ENCODE measurements at places on chromosomes 6 and 20.

DNA sequence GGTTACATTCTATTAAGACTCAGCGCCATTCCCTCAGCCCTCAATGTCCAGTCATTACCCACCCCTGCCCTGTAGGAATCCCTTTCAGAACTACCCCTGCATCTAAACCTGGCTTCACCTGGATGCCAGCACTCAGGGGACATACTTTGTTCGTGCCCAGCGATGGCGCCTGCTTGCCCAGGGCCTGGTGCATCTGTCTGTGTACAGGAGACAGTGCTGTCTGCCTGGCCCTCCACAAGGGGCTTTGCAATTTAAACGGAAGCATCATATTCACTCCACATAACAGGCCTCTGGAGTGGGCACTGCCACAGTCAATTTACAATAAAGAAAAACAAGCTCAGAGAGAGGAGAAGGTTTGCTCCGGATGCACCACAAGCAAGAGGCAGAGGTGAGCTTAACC, 4.6 kb downstream of the RSPO4 start:
- no peak for DNase-seq

GRCh38 chr20:63027922-63028389, 21.2 kb upstream of the BHLHE23 start:
- DNase-seq = no peak

DNA sequence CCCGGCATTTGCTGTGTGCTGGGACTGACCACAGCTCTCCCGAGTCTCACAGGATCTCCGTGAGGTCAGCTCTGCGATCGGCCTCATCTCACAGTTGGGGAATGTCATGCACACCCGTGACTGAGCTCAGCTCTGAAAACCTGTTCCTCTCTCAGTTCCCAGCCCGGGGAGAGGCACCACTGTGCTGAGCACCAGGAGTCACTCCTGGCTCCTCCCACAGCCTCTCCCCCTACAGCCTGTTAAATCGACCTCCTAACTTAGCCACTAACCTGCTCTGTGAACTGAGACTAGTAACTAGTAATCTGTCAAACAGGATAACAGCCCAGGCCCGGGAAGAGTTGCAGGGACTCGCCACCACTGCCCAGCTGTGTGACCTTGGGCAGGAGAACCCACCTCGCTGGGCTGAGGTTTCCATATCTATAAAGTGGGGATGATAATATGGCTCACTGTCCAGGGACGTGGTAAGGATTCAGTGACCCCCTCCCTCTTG, 20.1 kb upstream of the NOL4L start:
- no peak for DNase-seq

DNA sequence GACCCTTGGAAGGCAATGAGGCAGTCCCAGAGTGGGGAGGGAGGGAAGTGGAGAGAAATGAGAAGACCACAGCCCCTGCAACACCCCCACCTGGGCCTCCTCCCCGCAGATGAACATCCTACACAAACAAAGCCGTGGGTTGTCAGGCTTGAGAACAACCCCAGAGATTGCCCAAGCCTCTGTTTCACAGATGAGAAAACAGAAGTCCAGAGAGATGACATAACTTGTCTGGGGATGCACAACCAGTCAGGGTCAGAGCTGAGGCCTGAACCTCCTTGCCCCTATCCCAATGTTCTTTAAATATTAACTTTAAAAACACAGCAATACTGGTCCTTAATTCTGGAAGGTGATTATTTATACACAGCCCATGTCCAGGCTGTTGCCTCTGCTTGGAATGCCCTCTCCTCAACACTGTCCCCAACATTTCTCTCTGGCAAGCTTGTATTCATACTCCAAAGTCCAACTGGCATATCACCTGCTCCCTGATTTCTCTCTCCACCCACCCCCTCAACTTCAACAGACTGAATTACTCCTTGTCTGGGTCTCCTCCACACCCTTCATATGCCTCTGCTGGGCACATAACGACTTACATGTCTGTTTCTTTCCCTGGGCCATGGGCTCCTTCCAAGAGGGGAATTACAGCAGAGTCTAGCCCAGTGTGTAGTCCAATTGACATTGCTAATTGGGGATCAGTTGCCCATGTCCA, 135.5 kb upstream of the LRFN2 start:
- DNase-seq = no peak

- no peak for DNase-seq
Measured at GRCh38 chr20:20820785-20821483, 108.5 kb upstream of the RALGAPA2 start.

- DNase-seq = no peak
Measured at GRCh38 chr20:59403261-59403961, 103.0 kb downstream of the EDN3 start.

DNA sequence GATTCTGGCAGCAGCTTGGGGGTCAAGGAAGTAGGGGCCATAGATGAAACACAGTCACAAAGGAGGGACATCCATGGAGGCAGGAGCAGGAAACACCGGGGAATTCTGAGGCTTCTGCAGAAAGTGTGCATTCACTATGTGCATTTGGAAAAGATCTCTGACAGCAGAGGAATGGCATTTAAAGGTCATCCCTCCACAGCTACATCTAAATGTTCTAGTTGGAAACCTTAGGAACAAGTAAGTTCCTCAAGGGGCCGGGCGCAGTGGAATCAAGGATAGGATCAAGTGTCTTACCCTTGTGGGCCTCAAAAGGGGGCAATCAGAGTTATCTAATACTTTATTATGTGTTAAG, 8.8 kb downstream of the C6orf136 start:
- no peak for DNase-seq

GRCh38 chr6:30121446-30122366, 8.8 kb upstream of the TRIM31 start:
- DNase-seq = no peak

DNA sequence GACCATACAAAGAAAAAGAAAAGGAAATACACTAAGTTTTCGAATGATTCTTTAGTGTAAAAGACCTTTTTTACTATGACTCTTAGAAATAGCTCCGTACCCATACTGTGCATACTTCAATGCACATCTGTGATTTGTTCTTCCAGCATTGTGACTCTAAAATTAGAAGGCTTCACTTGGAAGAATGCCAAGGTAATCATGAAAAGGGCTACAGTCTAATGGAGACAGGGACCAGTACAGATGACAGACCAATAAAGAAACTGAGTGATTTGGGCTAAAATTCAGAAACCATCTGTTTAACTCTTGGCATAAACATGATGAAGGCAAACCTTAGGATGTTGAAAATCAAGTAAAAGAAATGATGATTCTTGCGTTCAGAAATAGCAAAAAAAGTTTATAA, 46.3 kb downstream of the CYP39A1 start:
- no peak for DNase-seq

GRCh38 chr20:37898233-37899104, 4.5 kb upstream of the VSTM2L start:
- no peak for DNase-seq

- DNase-seq = no peak
Measured at GRCh38 chr6:17884498-17885478, 102.6 kb downstream of the KIF13A start.

DNA sequence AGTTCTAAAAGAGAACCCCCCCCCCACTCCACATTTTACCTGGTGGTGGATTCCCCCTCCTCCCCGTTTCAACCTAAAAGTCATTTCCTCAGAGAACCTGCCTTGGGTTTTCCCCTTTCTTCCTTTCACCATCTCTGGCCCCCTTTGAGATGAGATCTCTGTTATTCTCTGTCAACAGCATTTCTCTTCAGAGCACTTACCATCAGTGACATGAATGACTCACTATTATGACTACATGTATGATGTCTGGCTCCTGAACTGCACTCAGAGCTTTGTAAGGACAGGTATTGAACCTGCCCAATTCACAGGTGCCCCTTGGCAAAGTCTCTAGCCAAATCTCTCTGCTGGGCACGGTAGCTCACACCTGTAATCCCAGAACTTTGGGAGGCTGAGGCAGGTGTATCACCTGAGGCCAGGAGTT, 61.4 kb upstream of the JARID2 start:
- DNase-seq = no peak

DNA sequence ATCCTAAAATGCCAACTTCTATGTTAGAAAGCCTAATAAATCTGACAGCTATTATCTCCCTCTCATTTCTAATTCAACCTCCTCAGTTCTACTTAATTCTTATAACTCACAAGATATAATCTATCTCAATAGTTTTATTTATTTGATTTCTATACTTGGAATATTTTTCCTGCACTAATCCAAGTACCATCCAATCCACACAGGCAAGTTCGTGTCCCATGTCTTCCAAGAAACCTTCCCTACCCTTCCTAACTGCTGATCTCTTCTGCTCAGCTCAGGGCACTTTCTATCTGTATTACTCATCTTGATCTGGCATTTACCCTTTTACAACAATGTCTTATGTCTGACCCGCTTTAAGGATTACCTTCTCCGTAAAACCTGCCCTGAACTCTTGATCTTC, 18.2 kb downstream of the NCOA5 start:
- no peak for DNase-seq

DNA sequence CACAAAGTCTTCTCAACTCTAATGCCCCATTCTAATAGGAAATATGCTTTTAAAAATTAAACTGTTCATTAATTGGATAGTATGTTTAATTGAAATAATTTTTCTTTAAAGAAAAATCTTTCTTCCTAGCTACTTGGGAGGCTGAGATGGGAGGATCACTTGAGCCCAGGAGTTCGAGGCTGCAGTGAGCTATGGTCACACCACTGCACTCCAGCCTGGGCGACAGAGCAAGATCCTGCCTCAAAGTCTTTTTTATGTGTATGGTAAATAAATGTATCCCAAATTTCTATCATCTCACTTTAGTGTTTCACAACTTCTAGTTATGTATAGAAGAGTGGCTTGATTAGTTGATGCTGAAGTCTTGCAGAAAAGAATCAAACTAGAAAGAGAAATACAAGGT, 4.5 kb downstream of the DSE start:
- no peak for DNase-seq

GRCh38 chr6:163915131-163915530, 500.6 kb downstream of the QKI start:
- no peak for DNase-seq

GRCh38 chr6:46990031-46990644, 52.0 kb downstream of the ADGRF1 start:
- no peak for DNase-seq

- DNase-seq = no peak
Measured at GRCh38 chr20:32244150-32244823, 33.2 kb upstream of the KIF3B start.

DNA sequence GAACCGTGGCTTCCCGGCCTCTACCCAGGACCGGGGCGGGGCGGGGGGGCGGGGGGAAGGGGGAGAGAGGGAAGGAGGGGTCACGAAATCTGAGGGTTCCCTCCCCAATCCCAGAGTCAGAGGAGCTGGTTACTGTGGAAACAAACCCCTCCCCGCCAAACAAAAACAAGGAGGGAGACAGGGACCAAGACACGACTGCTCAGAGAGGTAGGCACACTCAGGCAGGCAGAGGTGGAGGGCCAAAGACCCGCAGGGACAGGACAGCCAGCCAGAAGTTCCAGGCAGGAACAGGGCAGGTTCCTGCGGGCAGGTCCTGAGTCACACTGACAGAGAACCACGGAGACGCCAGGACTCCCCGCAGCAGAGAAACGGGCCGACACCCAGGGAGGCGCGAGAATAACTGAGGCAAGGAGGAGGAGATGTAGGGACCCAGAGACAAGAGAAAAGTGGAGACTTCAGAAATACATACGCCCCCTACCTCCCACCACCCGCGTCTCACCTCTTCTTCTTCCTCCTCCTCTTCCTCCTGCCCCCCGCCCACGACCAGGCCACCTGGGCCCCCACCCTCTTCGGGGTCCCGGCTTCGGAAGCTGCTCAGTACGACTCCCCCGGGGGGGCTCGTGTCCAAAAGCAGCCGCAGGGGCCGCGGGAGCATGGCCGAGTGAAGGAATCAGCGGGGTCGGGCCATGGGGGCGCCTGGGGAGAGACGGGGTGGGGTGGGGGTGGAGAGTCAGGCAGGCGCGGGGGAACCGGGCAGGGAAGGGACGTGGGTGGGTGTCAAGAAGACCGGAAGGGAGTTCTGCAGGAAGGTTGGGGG, 578 bp downstream of the RGL2 start:
- no peak for DNase-seq

DNA sequence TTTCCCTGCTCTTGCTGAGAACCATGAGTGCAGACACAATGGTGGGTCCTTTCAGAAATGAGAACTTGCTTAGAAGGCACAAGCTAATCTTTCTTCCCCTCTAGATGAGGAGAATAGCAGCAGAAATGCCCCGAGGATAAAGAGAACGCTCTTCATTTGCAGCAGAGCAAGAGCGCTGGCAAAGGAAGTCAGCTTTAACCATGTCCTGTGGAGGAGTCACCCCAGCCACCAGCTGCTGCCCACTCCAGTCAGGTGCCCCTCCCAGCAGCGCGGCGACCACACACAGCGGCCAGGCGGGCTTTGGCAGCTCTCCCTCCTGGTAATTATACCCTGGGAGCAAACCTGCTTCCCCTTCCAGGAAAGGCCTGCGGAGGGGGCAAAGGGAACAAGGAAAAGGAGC, 42.4 kb upstream of the EMILIN3 start:
- DNase-seq = no peak

- no peak for DNase-seq
Measured at GRCh38 chr20:61570646-61571195, 318.7 kb downstream of the CDH4 start.

- no peak for DNase-seq
Measured at GRCh38 chr20:50153153-50153499, 397 bp downstream of the PEDS1 start.

Data from esophagus squamous epithelium (tissue), 5 donors.